T-helper 17 cell (primary cell): ENCODE measurements at places on chromosomes 6 and 20.

DNA sequence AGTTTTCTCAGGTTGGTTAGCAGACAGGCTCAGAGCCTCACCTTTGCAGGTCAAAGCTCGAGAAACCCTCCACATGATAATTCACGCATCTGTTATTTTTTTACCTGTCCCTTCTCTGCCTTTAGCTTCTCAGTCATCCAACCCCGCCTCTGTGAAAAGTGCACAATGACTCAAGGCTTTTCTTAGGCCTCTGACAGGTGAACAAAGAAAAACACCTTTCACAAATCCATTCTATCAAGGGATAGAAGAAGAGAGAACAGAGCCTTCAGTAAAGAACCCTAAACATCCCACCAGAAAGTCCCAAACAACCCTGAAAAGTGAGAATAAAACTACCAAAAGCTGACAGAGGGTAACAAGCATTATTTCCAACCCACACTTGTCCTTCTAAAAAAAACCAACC lies 178.2 kb downstream of the GJA10 start:
- peaks cover 11% of the 10 kb centered on the region for H3K27me3 ChIP-seq
- H3K4me3 ChIP-seq = peak overlapping the region; percentile 45
- DNase-seq = no peak
- peaks cover 57% of the 10 kb centered on the region for H3K4me1 ChIP-seq
- peak overlapping the region; percentile 56 for H3K27ac ChIP-seq

GRCh38 chr6:16576451-16577368 lies 184.6 kb downstream of the ATXN1 start:
- no peak overlapping the region for H3K4me3 ChIP-seq
- no peak for DNase-seq
- H3K27me3 ChIP-seq = no peaks in the 10 kb centered on the region
- H3K27ac ChIP-seq = peak overlapping the region; percentile 39

GRCh38 chr6:33602180-33602579 lies 18.9 kb upstream of the ITPR3 start:
- H3K27ac ChIP-seq = no peak overlapping the region
- H3K4me1 ChIP-seq = peaks cover 6% of the 10 kb centered on the region
- H3K27me3 ChIP-seq = peaks cover 8% of the 10 kb centered on the region
- no peak overlapping the region for H3K4me3 ChIP-seq
- DNase-seq = no peak
- H3K36me3 ChIP-seq = no peaks in the 10 kb centered on the region

DNA sequence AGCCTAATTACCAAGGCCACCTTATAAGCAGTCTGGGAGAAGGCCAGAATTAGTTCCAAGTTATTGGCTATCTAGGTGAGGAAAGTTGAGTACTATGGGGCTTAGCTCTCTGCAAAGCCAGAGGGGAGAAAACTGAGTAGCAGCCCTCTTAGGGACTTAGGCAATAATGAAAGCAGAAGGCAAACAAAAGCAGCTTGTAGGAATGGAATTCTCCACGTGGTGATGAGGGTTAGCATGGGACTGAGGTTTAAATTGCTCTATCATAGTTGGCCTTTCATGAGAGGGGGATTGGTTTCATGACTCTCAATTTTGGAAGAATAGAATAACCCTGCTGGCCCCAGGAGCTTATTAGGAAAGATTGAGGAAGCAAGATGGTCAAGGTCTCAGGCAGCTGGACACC lies 7.0 kb upstream of the UBE2J1 start:
- H3K4me1 ChIP-seq = peaks cover 20% of the 10 kb centered on the region
- no peak overlapping the region for H3K27ac ChIP-seq

DNA sequence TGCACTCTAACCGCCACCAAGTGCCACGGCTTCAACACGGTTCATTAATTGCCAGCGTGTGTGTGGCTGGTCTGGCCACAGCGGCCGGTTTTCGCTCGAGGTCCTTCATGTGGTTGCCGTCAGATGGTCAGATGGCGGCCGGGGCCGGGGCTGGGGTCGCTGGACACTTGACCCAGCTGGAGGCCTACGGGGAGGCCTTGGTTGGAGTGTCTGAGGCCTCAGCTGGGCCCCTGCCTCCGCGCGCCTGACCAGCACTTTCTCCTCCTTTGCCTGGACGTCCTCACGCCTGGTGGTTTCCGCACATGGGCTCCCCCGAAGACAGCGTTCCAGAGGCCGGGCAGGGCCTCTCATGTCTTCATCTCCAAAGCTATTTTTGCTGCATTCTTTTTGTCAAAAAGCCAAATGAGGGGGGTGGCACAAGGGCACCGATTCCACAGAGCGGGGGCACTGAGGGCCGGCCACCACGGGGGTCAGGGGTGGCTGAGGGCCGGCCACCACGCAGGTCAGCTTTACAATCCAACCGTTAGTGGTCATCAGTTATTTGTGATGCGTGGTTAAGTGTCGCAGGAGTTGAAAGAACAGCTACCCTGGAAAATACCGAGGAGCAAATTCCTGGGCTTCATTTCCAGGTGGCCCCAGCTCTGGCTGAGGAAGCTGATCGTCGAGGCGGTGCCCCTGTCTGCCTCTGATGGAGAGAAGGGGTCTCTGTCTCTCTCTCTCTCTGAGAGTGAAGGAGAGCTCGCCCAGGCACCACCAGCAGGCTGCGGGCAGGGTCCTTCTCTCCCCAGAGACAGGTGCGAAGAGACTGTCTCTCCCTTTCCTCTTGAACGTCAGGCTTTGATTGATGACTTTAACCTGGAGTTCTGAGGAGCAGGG lies 50.5 kb upstream of the FRMD1 start:
- H3K27ac ChIP-seq = no peak overlapping the region
- H3K27me3 ChIP-seq = peaks cover 40% of the 10 kb centered on the region
- H3K4me3 ChIP-seq = no peak overlapping the region
- DNase-seq = no peak

- no peak overlapping the region for H3K4me3 ChIP-seq
- H3K27ac ChIP-seq = no peak overlapping the region
- H3K4me1 ChIP-seq = peaks cover 6% of the 10 kb centered on the region
- H3K36me3 ChIP-seq = peaks cover 4% of the 10 kb centered on the region
Observed at GRCh38 chr20:57106692-57107091, 159.7 kb downstream of the BMP7 start.

DNA sequence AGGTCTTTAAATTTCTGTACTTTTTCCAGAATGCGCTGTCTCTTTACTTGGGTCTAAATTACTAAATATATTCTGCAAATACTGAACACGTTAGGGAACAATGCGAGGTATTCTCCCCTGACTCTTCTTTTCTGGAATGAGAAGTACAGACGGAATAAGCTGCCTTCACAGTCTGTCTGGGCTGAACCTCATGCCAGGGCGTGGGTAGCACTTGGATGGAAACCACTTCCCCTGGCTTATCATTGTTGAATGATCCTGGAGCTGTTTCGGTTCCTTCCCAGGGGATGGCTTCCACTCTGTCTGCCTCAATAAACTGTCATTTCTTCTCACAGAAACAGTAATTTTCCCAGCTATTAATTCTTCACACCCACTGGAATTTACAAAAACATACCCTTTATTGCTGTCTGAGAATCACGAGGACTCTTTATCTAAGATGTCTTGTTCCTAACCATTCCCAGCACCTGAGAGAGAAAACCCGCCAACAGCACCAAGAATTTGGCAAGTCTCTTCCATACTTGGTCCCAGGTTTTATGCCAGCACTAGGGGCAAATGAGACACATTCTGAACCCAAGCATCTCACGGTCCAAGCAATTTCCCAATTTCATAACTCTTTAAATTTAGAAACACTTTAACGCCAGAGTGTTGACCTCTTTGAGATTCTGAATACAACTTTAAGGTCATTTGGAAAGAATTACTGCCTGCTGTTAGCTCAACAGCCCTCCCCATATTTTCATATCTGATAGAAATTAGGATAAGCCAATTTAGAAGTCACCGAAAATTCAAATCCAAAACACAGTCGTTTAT lies 43.2 kb upstream of the ADGRF5 start:
- no peak overlapping the region for H3K27ac ChIP-seq
- H3K36me3 ChIP-seq = no peaks in the 10 kb centered on the region
- no peak overlapping the region for H3K4me3 ChIP-seq
- no peaks in the 10 kb centered on the region for H3K4me1 ChIP-seq
- DNase-seq = no peak

DNA sequence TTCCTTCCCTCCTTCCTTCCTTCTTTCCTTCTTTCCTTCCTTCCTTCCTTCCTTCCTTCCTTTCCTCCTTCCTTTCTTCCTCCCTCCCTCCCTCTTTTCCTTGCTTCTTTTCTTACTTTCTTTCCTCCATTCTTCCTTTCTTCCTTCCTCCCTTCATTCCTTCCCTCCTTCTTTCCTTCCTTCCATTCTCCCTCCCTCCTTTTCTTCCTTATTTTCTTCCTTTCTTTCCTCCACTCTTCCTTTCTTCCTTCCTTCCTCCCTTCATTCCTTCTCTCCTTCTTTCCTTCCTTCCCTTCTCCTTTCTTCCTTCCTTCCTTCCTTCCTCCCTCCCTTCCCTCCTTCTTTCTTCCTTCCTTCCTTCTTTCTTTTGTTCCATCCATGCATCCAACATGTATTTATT lies 35.1 kb upstream of the EDN3 start:
- H3K36me3 ChIP-seq = no peaks in the 10 kb centered on the region
- H3K4me3 ChIP-seq = no peak overlapping the region
- peaks cover 17% of the 10 kb centered on the region for H3K4me1 ChIP-seq
- H3K27me3 ChIP-seq = peaks cover 4% of the 10 kb centered on the region

GRCh38 chr6:152298055-152298647 lies 339.0 kb downstream of the SYNE1 start:
- DNase-seq = no peak
- H3K27ac ChIP-seq = no peak overlapping the region
- H3K4me1 ChIP-seq = peaks cover 39% of the 10 kb centered on the region
- H3K4me3 ChIP-seq = no peak overlapping the region
- H3K27me3 ChIP-seq = no peaks in the 10 kb centered on the region

- H3K4me1 ChIP-seq = no peaks in the 10 kb centered on the region
- no peaks in the 10 kb centered on the region for H3K36me3 ChIP-seq
- H3K27me3 ChIP-seq = no peaks in the 10 kb centered on the region
- no peak overlapping the region for H3K4me3 ChIP-seq
- no peak for DNase-seq
Observed at GRCh38 chr6:55812509-55812908, 62.9 kb downstream of the BMP5 start.

DNA sequence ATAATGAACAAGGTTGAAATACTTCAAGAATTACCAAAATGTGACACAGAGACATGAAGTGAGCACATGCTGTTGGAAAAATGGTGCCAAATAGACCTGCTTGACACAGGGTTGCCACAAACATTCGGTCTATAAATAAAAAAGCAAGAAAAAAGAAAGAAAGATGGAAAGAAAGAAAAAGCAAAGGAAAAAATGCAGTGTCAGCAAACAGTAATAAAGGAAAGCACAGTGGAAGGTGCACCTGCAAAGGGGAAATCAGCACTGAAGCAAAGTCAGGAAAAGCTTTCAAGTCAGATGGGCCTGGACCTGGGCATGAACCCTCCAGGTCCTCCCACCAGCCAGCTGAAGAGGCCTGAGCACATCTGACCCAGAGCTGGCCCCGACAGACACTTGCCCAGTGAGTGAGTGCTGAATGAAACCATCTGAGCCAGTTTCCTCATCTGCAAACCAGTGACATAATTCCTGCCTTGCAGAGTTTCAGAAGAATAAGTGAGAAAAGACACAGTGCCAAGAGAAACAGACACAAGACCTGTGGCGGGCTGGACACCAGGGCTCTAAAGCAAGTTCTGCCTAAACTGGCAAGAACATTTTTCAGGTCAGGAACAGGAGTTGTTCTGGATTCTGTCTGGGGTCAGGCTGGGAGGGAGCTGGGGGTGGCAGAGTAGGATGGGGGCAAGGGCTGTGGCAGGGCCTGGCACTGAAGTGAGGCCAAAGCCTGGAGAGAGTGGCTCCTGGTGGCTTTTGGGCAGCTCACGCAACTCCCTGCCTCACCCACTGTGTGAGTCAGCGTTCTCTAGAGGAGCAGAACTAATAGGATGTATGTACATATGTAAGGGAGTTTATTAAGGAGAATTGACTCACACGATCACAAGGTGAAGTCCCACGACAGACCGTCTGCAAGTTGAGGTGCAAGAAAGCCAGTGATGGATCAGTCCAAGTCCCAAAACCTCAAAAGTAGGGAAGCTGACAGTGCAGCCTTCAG lies 23.9 kb upstream of the MICB start:
- peak overlapping the region; percentile 78 for H3K27ac ChIP-seq
- peak overlapping the region; percentile 15 for H3K4me3 ChIP-seq
- DNase-seq = no peak

DNA sequence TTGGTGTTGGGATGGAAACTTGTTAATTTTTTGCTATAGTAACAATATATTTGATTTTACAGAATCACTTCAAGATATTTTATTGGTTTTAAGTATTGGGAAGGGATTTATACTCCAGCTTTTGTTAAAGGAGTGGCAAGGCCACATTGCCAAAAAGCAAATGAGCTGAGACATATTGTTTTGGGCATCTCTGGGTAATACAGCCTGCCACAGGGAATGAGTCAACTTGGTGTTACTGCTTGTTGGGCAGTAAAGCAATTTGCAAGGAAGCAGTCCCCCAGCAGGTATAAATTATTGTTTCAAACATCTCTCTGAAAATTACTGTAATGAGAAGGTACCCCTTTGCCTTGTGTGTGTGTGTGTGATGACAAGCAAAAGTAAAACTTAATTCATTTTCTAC lies 868.3 kb upstream of the FLRT3 start:
- DNase-seq = no peak
- H3K27ac ChIP-seq = no peak overlapping the region
- no peaks in the 10 kb centered on the region for H3K36me3 ChIP-seq
- no peaks in the 10 kb centered on the region for H3K4me1 ChIP-seq

DNA sequence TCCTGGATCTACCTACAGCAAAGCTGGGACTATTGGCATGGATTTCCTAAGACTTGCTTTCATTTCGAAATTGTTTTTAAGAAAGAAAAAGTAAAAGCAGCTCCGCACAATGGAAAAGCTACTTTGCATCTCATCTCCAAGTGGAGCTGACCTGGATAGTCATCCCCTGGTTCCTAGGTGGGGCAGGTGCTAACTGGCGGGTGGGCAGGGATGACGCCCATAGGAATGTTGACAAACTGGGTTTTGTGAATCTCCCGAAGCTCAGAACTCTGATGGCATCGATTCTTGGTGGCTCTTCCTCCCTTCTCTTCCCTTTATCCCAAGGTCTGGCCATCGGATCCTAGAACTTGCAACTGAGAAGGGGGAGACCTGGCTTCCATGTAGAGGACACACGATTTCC lies 12.4 kb upstream of the EZR start:
- no peak for DNase-seq
- H3K36me3 ChIP-seq = no peaks in the 10 kb centered on the region
- H3K27ac ChIP-seq = no peak overlapping the region
- peaks cover 14% of the 10 kb centered on the region for H3K27me3 ChIP-seq
- no peak overlapping the region for H3K4me3 ChIP-seq
- H3K4me1 ChIP-seq = peaks cover 9% of the 10 kb centered on the region

- H3K4me3 ChIP-seq = no peak overlapping the region
- H3K4me1 ChIP-seq = peaks cover 23% of the 10 kb centered on the region
- no peak overlapping the region for H3K27ac ChIP-seq
- no peak for DNase-seq
Observed at GRCh38 chr6:166904101-166904746, 52.1 kb downstream of the RNASET2 start.

DNA sequence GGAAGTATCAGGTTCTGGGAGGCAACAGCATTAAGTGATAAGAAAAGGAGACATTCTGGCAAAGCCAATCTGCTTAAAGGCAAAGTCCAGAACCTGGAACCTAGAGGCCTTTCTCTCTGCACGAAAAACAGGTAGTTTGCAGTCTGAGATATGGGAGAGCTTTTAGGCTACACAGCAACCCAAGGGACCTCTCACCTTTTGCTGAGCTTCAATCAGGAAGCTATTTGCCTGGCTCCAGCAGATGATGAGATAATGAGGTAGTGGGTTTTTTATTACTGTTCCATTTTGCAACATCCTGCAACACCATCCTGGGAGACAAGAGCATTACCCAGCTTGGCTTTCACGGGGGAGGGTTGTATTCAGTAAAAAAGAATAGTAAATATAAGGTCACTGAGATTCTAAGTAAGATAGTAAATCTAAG lies 143.1 kb downstream of the ADGRG6 start:
- H3K4me3 ChIP-seq = no peak overlapping the region
- H3K27me3 ChIP-seq = peaks cover 23% of the 10 kb centered on the region
- no peak overlapping the region for H3K27ac ChIP-seq
- peaks cover under 1% of the 10 kb centered on the region for H3K36me3 ChIP-seq
- no peaks in the 10 kb centered on the region for H3K4me1 ChIP-seq
